ENCODE measurements at places on chromosomes 7 and 10.

DNA sequence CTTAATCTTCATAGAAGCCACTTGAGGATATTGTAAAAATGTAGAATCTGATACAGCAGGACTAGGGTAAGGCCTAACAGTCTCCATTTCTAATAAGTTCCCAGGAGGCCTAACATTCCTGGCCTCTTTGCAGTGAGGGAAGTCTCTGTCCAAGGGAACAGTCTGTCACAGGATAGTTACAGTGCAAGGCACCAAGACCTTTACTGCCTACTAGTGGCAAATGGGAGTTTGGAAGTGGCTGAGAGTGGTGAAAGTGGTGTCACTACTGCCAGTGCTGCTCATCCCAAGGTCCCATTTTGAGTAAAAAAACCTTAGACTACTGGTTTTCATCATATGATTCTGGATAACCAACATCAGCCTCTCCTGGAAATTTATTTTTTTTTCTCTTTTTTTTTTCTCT, 619.5 kb upstream of the SEMA3D start:
- DNase-seq, result no peak

GRCh38 chr10:125325326-125325725, 165.0 kb upstream of the CTBP2 start:
- no peak for DNase-seq

GRCh38 chr10:34080485-34081346, 734.4 kb downstream of the PARD3 start:
- no peak for DNase-seq

- no peak for DNase-seq
Measured at GRCh38 chr7:36937754-36938563, 213.7 kb upstream of the AOAH start.

GRCh38 chr10:101875068-101875688, 31.6 kb upstream of the KCNIP2 start:
- DNase-seq, result no peak

DNA sequence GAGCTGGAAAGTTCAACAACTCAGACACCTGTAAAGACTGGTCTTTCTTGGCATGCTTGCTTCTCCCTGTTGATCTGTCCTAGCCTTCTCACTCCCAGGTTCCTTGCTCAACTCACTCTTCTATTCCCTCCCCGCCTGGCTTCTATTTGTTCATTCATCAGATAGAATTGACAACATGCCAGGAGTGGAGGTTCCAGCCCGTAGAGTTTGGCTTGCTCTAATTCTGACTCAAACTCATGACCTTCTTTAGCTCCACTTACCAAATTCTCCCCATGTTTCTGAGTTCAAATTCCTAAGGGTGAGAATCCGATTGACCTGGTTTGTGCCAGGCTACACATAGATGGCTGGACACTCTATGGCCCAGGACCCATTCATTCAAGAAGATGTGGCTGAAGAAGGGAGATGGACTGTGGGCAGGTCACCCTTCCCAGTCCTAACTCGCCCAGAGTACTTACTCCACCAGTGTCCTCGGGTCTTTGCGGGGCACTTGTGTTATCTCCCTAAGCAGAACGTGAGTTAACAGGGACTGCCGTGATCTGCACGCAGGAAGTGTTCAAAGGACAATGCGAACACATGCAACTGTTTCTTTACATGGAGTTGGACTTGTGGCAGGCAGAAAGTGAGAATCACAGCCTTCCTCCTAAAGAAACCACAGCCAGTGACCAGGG, 4.0 kb upstream of the TMEM236 start:
- DNase-seq, result no peak
